Activated CD4-positive, alpha-beta T cell treated with anti-CD3 and anti-CD28 coated beads, Interleukin-2, amount 10 ng/mL, durations not matched to agents 24 days and 14 days (primary cell): ENCODE measurements at places on chromosomes 12 and 14. TPM values are rescaled to one million over a fixed set of nuclear protein-coding genes. Genes with fewer than 3 reads are reported as not detected.

The LALBA gene
- total RNA-seq, result not detected in 2 replicates

- no peak overlapping the region for H3K27ac ChIP-seq
- no peak for DNase-seq
- no peak overlapping the region for H3K4me3 ChIP-seq
- H3K36me3 ChIP-seq, result peaks cover 2% of the 10 kb centered on the region
- H3K4me1 ChIP-seq, result peaks cover 41% of the 10 kb centered on the region
Observed at GRCh38 chr14:81172353-81172752, 48.4 kb downstream of the GTF2A1 start.

The CCNT1 gene
- 68.7 and 70.9 TPM in 2 replicates for total RNA-seq

DNA sequence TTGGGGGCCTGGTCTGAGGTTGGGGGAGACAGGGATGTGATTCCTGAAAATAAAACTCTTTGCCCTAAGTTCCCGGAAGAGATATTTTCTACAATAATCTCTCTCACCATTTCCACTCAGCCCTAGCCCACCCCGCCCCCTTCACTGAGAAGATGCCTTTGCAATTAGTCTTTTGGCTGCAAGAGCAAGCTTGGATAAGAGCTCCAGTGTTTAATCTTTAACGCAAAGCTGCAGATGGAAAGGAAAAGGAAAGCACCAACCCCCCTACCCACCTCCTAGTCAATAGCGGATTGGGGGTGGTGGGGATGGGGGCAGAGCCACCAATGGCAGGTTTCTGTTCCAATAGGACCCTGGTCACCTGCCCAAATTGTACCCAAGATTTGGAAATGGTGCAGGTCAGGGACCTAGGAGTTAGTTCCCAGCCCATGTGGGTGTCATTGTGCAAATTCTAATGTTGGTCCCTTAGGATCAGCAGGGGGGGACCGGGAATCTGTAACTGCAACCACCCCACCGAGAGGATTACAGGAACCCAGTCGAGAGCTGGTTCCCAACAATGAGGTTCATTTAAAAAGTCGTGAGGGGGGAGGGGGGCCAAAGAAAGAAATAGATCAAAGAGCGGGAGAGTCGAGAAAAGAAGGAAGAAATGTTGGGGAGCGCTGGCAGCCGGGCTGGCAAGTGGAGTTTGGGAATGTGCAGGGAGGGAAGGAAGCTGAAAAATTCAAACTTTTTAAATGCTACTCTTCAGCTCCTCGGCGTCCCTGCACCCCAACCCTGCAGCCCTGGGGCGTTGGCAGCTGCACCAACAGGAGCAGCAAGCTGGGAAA is 1.6 kb downstream of the ZFP36L1 start:
- peak overlapping the region; percentile 93 for H3K4me3 ChIP-seq
- H3K36me3 ChIP-seq, result peaks cover 58% of the 10 kb centered on the region
- H3K27me3 ChIP-seq, result no peaks in the 10 kb centered on the region
- H3K4me1 ChIP-seq, result peaks cover 61% of the 10 kb centered on the region

DNA sequence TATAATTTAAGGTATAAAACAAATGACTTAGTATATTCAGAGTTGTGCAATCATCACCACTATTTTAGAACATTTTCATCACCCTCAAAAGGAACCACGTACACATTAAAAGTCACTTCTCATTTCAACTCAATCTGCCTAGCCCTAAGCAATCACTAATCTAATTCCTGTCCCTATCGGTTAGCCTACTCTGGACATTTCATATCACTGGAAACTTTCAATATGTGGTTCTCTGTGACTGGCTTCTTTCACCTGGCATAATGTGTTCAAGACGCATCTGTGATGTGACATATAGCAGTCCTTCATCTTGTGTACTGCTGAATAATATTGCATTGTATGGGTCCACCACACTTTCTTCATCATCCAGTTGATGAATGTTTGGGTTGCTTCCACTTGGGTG is 15.4 kb upstream of the PIWIL1 start:
- H3K4me1 ChIP-seq, result no peaks in the 10 kb centered on the region
- no peaks in the 10 kb centered on the region for H3K27me3 ChIP-seq
- no peak overlapping the region for H3K27ac ChIP-seq
- H3K36me3 ChIP-seq, result no peaks in the 10 kb centered on the region
- no peak for DNase-seq
